ENCODE measurements at places on chromosomes 4 and X.

- no peak for DNase-seq
These were observed at the start of gene IRS4 for GRCh38 chrX:108736509-108737479. TSS of gene IRS4 (minus strand) at chrX:108736563.

DNA sequence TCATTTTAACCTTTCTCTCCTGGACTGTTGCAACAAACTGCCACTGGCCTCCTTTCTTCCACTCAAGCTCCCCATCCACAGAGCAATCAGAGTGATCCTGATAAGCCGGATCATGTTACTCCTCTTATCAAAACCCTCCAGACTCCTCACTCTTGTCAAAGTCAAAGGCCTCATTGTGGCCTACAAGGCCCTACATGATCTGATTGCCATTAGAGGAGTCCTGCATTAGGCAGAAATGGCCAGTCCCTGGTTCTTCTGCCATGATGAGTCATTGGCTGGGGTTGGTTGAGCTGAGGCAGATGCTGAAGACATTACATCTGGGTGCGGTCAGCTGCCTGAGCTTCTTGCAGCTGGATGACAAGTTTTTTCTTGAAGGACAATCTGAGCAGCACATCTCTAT lies 32.7 kb upstream of the CASK start:
- DNase-seq = no peak

DNA sequence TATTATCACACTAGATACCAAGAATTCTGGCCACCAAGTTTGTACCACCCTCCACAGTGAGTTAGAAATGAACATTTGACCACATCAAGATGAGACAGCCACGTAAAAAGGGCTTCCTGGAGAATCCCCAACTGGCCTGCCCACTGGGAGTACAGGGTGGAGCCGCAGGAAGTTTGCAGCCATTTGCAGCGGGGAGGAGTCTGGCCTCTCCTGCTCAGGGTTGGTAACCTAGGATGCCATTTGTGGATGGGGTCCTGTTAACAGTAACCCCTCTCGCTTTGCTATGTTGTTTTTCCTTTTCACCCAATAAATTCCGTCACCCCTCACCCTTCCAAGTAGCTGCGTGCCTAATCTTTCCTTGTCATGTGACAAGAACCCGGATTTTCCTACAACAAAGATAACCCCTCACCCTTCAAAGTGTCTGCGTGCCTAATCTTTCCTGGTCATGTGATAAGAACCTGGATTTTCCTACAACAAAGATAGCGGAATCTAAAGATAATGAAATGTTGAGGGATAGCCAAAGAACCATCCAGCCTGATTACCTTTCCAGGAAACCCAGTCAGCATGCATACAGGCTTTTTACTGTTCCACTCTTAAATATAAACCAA lies 245.4 kb downstream of the NAF1 start:
- DNase-seq = no peak

DNA sequence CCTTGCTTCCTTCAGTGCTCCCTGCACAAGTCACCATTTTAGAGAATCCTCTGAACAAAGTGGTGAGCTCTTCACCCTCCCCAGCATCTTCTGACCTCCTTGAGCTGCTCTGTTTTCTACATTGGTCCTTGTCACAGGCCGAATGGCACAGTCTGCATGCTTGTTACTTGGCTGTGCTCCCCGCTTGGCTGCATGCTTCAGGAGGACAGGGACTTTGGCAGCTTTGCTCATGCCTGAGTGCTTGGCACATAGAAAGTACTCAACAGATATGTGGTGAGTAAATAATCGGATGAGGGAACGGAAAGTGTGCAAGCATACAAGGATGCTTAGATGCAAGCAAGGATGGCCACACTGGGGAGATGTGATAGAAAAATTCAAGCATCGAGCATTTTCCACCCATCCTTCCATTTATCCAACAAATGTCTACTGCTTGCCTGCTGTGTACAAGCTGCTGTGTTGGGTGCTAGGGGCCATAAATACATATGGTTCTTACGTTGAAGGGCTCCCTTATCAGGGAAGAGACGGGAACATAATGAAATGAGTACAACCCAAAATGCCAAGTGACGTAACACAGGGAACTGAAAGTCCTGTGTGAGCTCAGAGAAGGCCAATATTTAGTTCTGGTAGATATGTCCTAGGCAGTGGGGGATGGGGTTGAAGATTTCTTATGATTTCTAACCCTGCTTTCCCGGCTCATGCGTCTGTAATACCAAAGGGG lies 31.2 kb downstream of the SLC2A9 start:
- no peak for DNase-seq

- DNase-seq = no peak
These were observed 135.4 kb upstream of the FRMPD4 start for GRCh38 chrX:12002876-12003275.

DNA sequence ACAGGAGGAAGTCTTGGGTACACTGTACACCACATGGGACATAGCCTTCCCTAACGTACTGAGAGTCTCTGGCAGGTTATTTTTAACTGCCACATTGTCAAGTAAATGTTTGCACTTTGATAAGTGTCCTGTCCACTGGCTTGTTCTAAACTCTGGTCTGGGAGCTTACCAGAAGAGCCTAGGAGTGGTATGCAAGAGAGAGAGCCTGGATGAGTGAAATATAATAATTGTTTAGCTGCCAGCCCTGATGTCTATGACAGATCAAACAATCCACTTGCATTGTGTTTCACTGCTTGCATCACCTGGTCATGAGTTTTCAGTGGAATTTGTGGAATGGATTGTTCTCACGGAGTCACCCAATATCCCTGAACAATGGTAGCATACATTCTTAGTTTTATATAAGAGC lies 91.6 kb downstream of the SHROOM3 start:
- no peak for DNase-seq

DNA sequence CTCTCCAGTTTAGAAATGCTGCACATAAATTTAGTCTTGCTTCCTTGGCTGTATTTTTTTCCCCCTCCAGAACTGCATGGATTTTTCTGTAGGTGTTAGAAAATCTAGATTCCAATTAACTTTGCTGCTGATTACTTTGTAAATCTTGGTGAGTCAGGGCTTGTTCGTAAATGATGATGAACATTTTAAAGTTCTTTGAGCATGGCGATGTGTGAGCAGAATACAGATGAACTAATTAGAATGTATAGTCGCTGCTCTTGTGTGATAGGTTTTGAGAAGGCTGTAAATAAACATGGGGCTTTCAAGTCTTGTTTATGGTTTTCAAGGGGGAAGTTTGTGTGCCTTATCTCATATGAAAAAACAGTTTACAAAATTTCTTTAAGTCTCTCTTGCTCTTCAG lies 23.3 kb downstream of the LIMCH1 start:
- DNase-seq = no peak

GRCh38 chrX:11341274-11342201 lies 48.3 kb downstream of the AMELX start:
- no peak for DNase-seq

- DNase-seq = no peak
These were observed 926.1 kb downstream of the FAM133A start for GRCh38 chrX:94600077-94600476.

DNA sequence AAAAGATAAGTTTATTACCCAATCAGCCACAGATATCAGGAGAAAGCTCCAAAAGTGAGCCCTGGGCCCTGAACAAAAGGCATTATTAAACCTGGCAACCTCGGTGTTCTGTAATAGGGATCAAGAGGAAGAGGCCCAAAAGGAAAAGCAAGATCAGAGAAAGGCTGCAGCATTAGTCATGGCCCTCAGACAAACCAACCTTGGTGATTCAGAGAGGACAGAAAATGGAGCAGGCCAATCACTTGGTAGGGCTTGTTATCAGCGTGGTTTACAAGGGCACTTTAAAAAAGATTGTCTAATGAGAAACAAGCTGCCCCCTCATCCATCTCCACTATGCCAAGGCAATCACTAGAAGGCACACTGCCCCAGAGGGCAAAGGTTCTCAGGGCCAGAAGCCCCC lies 75.7 kb downstream of the AGTR2 start:
- no peak for DNase-seq

GRCh38 chrX:119726900-119727555 lies 31.4 kb upstream of the SOWAHD start:
- peak; percentile 32 for DNase-seq

DNA sequence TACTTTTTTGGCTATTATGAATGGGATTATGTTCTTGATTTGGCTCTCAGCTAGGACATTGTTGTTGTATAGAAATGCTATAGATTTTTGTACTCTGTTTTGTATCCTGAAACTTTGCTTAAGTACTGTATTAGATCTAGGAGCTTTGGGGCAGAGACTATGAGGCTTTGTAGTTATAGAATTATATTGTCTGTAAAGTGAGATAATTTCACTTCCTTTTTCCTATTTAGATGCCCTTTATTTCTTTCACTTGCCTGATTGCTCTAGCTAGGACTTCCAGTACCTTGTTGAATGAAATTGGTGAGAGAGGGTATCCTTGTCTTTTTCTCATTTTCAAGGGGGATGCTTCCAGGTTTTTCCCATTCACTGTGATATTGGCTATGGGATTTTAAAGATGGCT lies 28.1 kb downstream of the ADAM29 start:
- no peak for DNase-seq

DNA sequence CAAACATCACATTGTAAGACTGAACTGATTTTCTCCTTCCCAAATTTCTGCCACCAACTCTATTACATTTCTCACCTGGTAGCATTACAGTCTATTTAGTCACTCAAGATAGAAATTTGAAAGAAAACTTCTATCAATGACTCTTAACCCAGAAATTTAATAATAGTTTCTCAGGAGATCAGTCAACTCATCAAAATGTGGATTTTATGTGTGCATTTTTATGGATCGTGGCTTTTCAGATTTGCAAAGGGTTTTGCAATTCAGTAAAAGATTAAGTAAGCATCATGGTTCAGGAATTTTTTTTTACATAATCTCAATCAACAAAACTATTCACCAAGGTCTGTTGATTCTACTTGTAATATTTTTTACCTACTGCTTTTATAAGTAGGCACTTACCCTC lies 111.1 kb downstream of the CFAP299 start:
- DNase-seq = no peak

DNA sequence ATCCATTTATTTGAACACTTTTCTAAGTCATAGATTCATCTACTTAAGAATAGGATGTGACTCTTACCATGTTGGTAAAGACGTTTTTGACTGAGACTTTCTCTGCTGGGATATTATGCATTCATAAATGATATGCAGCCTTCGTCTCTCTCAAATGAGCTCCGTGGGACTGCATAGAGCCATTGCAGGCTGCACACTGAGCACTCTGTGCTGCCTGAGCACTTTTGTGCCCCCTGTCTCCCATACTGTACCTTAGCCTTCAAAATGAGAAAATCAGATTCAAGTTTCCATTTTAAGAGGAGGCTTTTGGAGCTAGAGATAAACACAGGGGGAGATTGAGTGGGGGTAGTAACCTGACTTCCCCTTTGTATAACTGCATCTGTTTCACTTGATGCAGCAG lies 433.6 kb downstream of the ZIC3 start:
- DNase-seq = no peak
